ENCODE measurements at places on chromosomes 13 and 19. TPM values are rescaled to one million over a fixed set of nuclear protein-coding genes. Genes with fewer than 3 reads are reported as not detected.
A peak's percentile ranks its signal among the peaks of the same experiment; 100 is the strongest.

- DNase-seq, result no peak
Measured at GRCh38 chr13:107421028-107421427, 794.3 kb downstream of the LIG4 start.

GRCh38 chr13:42876270-42876714 is 94.9 kb downstream of the FAM216B start:
- no peak for DNase-seq

ZNF492 gene
- 0.16 TPM for total RNA-seq

DNA sequence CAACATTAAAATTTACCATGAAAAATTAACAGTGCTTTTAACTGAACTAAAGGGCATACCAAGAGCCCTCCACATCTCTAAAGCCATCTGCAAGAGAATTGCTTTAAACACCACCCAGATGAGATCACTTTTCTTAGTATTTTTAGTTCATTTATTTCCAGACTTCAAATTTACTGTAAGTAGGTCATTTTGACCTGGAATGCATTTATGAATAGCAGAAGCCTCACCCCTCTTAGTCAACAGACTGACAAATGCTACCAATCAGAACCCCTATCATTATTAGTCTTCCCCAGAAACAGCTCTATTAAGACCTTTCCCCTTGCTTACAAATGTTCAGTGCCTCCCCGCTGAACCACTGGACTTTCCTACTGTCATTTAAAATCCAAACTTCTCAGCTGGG is 27.3 kb downstream of the RUBCNL start:
- peak; percentile 75 for DNase-seq

GRCh38 chr19:39845584-39845932 is 621 bp downstream of the FBL start:
- no peak for DNase-seq

DNA sequence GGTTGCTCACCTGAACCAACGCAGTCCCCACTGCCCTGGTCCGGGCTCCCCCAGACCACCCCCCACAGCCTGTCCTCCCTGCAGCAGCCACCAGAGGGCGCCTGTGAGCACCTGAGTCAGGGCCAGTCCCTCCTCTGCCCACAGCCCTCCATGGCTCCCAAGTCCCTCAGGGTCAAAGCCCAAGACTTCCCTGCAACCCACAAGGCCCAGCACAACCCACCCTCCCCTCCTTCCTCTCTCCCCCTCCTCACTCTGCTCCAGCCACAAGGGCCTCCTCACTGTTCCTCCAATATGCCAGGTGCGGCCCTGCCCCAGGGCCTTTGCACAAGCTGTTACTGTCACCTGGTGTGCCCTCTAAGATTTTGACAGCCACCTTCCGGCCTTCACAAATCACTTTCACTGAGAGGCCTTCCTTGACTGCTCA is 10.9 kb downstream of the GNA15 start:
- no peak for DNase-seq

ADGRE2 gene
- 0.14 TPM for total RNA-seq

DNA sequence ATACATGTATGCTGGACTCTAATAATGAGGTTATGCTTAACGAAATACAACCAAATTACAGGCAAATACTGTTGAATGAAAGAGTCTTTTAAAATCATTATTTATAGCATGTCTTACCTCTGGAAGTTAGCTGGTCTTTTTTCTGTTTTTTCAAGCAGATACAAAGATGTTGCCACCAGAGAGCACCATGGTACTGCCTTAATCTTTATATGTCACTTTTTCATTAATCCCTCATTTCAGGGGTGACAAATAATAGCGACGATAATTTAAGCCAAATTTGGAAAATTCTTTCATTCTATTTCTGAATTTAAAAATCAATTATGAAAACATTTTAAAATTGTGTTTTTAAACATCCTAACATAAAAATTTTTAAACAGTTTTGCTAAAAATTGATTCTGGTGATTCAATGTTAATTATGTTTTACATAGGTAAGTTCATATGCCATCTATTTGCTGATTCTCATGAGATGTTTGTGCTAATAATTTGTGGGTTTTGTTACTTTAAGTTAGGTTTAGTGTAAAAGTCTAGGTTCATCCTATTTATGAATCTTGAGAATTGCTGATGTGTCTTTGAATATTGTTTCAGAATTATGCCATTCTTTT is 379.3 kb upstream of the SGCG start:
- DNase-seq, result no peak

- no peak for DNase-seq
Measured at GRCh38 chr13:99003851-99004471, 26.1 kb upstream of the DOCK9 start.

DNA sequence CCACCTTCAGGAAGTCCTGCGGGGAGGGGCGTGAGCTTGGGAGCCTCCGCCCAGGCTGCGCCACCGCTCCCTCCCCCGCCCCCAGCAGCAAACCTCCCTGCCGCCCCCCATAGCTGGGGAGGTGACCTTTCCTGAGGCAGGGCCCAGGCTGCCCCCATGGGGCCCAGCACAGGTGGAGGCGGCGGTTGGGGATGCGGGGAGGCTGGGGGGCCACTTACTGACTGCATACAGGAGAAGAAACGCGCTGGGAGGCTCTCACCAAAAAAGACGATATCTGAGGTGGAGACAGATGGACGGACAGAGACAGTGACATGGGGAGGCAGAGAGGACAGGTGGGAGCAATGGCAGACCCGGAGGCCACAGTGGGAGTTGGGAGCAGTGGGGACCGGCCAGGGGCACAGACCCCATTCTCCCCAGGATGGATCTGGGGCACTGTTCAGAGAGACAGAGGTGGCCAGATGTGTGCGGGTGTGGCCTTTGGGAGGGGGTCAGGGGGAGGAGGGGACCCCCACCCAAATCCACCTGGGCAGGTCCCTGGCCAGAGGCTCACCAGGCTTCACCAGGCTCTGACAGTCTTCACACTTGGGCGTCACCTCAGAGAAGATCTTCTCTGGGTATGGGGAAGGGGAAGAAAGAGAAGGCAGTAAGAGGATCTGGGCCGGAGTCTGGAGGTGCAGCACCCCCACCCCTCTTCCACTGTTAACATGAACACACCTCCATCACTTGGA is 3.0 kb upstream of the RINL start:
- no peak for DNase-seq

GRCh38 chr13:39688278-39688677 is 32.8 kb downstream of the COG6 start:
- no peak for DNase-seq

IFNL1 gene
- not detected for total RNA-seq

DNA sequence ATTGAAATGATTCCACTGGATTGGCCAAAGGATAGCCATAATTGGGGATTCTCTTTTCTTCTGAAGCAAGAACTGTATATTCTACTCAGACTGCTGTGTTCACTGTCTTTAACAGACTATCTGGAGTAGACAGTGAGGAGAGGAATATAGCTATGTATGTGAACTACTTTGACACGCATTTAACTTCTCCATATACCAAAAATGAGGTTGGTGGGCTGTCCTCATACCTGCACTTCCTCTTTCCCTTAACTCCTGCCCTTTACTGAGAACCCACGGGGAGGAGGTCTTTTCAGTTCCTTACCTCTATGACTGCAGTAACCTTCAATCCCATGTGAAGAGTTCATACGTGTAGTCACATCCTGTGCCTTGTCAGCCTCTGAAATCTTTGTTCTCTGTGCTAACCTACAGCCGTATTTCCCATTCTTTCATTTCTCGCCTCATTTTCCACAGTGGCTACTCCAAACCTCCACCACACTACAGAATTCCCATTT is 305.8 kb downstream of the MTUS2 start:
- no peak for DNase-seq

DNA sequence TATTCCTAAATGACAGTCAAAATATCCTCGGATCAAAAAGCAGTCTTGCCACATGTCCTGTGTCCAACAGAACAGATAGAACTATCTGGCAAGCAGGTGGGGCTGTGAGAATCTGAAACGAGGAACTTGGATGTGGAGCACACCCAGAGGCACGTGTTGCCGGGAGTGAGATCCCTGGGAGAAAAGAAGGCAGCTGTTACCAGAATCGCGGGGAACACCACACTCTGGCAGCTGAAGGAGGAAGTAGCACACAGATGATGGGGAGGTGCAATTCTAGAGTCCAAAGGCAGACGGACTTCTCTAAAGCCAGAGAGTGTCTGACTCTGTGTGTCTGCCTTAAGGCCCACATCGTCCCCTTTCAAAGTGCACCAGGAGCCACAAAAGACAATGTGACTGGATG is 22.3 kb downstream of the SLC7A1 start:
- no peak for DNase-seq

DNA sequence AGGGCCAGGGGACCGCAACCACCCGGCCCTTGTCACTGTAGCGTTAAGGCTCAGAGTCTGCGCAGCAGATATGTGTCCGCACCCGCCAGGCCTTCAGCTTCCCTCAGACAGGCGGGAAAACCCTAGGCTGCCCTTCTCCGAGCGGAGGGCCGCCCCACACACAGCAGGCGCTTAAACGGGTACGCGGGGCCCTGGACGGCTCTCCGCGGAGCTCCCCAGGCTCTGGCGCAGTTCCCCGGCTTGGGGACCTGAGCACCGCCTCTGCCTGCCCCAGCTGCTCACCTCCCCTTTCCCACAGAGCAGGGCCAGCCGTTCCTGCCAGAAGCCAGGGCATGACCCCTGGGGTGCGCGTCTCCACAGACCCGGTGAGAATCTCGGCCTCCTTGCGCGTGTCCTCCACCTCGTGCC is 593 bp downstream of the ZNF135 start:
- DNase-seq, result no peak

GRCh38 chr13:99648066-99648665 is 146.9 kb downstream of the TM9SF2 start:
- no peak for DNase-seq

DNA sequence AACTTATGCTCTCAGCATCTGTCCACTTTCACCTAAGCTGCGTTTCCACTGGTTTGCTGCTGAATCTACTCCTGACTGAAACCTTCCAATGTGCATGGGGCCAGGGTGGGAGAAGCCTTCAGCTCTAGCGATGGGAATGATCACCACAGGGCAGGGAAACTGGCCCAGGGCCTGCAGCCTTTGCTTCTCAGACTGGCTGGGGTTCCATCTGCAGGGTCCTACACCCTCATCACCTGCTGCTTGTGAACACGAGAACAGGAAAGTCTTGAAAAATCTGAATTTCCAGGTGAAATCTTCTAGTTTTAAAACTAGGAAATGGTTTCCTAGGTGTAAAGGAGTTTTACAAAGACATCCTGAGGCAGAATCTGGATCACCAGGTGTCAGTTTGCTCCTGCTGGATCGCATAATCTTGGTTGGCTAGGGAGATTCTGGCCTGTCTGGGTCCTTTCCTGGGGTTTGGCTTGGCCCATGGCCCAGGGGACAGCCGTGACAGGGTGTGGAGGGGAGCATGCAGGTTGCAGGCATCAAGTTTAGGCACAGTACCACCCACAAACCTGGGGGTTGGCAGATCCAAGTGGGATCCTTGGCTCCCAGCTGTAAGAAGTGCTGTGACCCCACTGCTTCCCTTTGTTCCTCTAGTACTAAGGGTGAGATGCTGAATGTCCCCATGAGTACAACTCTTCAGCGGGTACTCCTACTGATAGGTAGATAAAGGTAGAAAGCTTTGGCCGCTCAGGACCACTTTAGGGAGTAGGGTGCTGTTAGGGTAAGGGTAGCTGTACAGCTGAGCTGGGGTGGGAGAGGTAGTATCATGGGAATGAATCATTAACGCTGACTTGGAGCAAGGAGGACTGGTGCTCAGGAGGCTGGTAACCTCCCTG is 1.8 kb upstream of the UBE2M start:
- DNase-seq, result no peak

SPINT2 gene
- 2.7 TPM for total RNA-seq

DNA sequence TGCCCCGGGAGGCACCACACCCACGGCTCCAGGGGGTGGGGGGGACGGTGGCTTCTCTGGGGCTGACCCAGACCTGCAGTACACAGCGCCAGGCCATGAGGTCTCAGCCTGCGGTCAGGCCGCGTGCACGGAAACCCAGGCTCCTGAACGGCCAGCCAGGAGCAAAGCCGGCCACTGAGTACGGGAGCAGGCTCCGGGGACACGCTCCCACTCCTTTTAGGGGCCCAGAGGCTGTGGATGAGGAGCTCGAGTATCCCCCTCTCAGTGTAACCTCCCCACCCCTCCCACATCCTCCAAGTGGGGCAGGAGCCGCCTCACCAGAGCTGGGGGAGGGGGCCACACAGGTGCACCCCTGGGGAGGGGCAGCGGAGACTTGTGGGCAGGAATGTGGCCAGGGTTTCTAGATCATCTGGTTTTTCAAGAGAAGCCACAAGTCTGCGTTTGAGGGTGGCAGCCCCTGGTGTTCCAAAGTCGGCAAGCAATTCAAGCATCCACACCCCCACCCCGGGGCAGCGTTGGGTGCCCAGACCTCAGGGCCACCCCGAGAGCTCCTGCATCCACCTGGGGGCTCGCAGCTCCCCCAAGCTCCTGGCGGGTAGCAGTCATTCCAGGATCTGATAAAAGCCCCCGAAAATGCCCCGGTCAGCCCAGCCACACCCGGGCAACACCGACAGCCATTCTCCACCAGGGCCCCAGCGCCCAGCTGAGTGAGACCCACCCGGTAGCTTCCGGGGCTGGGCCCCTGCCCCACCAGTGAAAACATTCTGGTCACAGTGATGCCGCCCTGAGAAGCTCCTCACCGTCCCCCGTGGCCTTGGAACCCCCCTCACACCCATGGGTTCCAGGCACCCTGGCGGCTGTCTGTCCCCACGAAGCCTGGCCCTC is 6.1 kb downstream of the SBNO2 start:
- no peak for DNase-seq

GRCh38 chr19:29690842-29691241 is 24.2 kb downstream of the C19orf12 start:
- peak; percentile 43 for DNase-seq

DNA sequence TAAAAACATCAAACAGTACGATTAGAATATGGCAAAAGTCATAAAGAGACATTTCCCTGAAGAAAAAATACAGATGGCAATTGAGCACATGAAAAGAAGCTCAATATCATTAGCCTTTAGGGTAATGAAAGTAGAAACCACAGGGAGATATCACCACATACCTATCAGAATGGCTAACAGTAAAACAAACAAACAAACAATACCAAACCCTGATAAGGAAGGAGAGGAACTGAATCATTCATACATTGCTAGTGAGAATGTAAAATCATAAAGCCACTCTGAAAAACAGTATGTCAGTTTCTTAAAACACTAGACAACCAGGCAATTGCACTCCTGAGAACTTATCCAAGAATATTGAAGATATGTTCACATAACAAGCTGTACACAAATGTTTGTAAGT is 1342.5 kb upstream of the SLC10A2 start:
- no peak for DNase-seq

- peak; percentile 52 for DNase-seq
Measured at GRCh38 chr13:44300895-44301638, 72.6 kb upstream of the SERP2 start.

- DNase-seq, result peak; percentile 1
Measured at GRCh38 chr13:19927117-19927748, 31.3 kb upstream of the ZMYM2 start.

DNA sequence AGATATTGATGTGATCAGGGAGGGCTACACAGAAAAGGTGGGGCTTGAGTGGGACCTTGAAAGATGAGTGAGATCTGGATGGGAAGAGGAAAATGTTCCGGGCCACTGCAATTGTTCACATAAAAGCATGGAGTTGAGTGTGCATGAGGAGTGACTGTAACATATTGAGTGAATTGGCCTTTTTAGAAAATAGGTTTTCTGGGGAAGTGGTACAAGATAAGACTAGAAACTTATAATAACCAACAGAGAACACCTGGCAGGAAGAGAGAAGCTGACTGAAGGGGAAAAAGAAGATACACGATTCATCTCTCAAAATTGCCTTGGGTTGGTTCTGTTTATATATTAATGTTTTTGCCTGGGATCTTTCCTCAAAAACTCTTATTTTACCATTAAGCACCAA is 32.2 kb downstream of the SLC10A2 start:
- no peak for DNase-seq

ODAD3 gene
- 0.77 TPM for total RNA-seq

TMPRSS9 gene
- not detected for total RNA-seq

All from HFFc6 (cell line).